Left lobe of liver (tissue), 2 donors: ENCODE measurements at places on chromosomes 6 and 20. TPM values are rescaled to one million over a fixed set of nuclear protein-coding genes. Genes with fewer than 3 reads are reported as not detected.

KATNA1 gene
- total RNA-seq = 6.1 TPM

EEF1A1 gene
- total RNA-seq = 3,300 TPM

CRIP3 gene
- 8.4 TPM for total RNA-seq

KHDC1L gene
- total RNA-seq = not detected

NOX3 gene
- total RNA-seq = not detected

SCP2D1 gene
- total RNA-seq = not detected

PBX2 gene
- total RNA-seq = 26.7 TPM

CBFA2T2 gene
- total RNA-seq = 5.7 TPM

SH3BGRL2 gene
- total RNA-seq = 30.3 TPM

EMILIN3 gene
- 0.30 TPM for total RNA-seq

DEFB132 gene
- total RNA-seq = 0.15 TPM

ZNF311 gene
- 0.68 TPM for total RNA-seq

SMOC2 gene
- total RNA-seq = 0.68 TPM

ARMC12 gene
- total RNA-seq = 4.6 TPM

IL17A gene
- total RNA-seq = not detected

NELFE gene
- 15.3 TPM for total RNA-seq

CLPSL2 gene
- not detected for total RNA-seq

BPIFB2 gene
- 0.18 TPM for total RNA-seq

DDRGK1 gene
- total RNA-seq = 71.0 TPM

LIN28B gene
- total RNA-seq = 0.10 TPM

FABP7 gene
- total RNA-seq = not detected

MTFR2 gene
- not detected for total RNA-seq

TMEM170B gene
- total RNA-seq = 4.3 TPM

C6orf15 gene
- total RNA-seq = not detected

TRIM10 gene
- 1.9 TPM for total RNA-seq

NEDD9 gene
- total RNA-seq = 11.7 TPM

PRL gene
- total RNA-seq = not detected

SLC22A23 gene
- total RNA-seq = 16.9 TPM

RSPO3 gene
- total RNA-seq = 1.6 TPM

TINAG gene
- not detected for total RNA-seq

AKAP12 gene
- total RNA-seq = 3.4 TPM

MYCT1 gene
- total RNA-seq = 3.3 TPM

RUNX2 gene
- 0.15 TPM for total RNA-seq
